Progenitor cell of endocrine pancreas (in vitro differentiated cells): ENCODE measurements at places on chromosomes 13 and 19.

DNA sequence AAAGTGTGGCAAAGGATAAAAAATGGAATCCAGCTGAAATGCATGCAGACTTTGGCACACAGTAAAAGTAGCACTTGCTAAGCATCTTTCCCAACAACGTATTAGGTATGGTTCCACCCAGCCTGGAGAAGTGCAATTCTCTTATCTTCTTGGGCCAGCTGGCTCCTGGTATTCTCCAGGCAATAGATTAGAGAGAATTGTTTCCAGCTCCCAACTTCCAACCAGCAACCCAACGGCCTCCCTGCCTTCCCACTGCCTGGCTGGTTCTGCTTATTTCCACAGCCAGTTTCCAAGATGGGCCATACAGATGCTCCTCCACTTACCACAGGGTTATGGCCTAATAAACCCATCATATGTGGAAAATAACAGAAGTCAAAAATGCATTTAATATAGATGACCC, 133.4 kb downstream of the OXGR1 start:
- no peak for DNase-seq

GRCh38 chr13:52446265-52446664, 4.2 kb downstream of the VPS36 start:
- no peak for DNase-seq

DNA sequence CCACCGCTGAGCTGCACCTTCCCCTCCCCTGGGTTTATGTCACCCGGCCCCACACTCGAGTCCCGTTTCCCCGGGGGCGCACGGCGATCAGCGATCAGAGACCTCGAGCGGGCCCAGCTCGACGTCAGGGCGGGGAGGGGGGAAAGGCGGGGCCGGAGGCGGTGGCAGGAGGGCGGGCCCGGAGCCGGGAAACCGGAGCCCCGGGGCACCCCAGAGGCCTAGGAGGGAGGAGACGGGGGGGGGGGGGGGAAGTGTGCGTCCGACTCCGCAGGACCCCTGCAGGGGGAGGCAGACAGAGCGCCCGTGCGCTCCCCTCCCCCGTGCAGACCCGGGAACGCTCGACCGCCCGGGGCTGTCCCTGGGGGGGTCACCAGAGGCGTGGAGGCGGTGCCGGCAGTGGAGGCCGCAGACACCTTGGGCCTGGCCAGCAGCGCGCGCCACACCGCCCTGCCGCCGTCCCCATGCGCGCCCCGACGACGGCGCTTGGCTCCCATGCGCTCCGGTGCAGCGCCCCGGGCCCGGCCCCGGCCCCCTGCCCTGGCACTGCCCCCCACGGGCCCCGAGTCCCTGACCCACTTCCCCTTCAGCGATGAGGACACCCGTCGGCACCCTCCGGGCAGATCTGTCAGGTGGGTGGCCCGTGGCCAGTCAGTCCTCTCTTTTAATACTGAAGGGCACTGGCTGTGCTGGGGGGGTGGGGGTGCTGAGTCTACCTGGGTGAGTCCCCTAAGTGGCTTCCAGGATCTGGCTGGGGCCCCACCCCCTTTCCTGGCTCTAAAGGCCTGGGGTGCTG, 11.8 kb downstream of the PDE4A start:
- no peak for DNase-seq

DNA sequence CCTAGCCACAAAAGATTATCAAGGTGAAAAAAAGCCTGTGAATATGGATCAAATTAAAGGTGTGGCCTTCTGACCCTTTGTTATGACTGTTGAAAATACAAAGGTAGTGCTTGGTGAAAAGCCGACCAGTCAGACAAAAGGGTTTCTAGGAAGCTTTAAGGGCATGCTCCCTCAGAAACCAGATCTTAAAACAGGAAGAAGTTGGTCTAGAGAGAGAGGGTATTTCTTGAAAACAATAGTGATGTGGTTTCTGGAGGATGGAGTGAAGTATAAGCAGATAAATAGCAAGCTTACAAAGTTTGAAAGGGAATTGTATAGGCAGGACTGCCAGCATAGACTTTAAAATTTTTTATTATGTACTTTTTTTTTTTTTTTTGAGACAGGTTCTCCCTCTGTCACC, 5.0 kb upstream of the EID2 start:
- DNase-seq: no peak

DNA sequence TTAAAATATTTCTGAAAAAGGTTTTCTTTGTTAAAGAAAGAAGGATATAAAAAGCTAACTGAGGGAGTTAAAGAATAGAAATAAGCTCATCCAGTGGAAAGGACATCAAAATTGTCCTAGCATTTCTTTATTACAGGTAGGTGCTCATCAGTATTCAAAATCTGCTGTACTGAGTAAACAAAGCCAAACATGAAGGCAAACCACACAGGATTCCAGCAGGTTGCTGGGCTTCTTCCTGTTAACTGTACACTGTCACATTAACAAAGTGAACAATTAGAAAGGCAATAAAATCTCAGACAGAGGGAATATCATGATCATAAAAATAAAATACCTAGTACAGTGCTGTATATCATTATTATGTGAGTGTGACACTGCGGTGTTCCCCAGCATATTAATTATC, 1541.0 kb downstream of the SLITRK5 start:
- no peak for DNase-seq

DNA sequence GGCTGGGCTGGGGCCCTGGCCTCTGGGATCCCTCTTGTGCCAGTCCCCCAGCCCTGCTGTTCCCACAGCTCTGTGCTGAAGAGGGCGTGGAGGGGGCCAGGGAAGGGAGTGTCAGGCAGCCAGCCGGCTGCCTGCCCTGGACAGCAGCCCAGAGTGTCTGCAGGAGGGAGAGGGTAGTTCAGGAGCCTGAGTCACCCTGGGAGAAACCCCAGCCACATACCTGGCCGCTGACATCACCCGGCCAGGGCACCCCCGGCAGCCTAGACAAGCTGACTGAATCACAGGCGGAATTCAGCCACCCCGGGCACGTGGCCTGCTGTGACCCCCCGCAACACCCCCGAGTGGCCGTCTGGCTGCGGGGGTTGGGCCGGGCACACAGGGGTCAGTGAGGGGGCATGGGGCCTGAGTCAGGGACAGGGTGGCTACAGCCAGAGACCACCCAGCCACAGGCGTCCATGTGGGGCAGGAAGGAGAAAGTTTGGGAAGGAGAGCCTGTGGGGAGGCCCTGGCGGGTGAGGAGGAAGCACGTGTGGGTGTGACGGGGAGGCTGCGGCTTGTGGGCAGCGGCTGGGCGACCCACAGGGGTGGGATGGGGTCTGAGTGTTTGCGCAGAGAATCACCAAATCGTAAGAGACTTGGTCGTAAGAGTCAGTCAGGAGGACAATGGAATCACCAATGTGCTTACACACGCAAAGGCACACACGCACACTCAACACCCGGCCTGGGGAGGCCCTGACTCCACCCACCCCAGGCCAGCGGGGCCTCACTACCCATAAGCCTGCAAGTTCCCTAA, 11.9 kb upstream of the FOSB start:
- DNase-seq: peak; percentile 75

DNA sequence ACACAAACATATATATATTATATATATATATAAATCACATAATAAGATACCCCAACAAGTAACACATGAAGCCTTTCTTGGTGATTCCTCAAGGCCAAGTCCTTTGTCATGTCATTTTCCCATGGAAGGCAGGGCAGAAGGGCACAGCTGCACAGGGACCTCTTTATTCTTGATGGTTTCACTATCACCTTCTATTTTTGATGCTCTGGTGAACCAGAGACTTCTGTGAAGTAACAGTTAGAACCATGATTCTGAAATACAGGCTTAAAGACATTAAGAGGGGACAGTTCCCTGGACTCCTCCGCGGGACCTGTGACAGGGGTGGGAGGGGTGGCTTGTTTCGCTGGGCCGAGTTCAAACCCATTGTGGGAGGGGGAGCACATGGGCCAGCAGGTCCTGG, 104.0 kb downstream of the DGKH start:
- no peak for DNase-seq
